NCI-H1694 treated with DMSO at 0.1 percent for 48 hours (cell line): ENCODE measurements at places on chromosomes 3 and 15.

DNA sequence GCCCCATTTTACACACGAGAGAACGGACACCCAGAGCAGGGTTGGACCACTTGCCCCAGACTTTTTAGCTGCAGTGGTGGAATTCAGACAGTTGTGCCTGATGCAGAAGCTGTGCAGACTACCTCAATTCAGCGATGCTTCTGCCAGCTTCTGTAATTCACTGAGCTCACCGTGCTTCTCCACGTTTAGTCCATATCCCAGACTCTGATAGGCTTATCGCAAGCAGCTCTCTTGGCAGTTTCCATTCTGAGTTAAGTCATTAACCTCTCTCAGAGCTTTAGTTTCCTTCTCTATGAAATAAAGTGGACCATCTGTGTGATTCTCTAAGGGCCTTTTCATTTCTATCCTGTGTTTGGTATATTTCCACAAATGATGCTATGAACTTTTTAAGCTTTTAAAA is 37.1 kb downstream of the ABHD17C start:
- no peak for DNase-seq

GRCh38 chr3:79111375-79112052 is 656.3 kb downstream of the ROBO1 start:
- DNase-seq = no peak

DNA sequence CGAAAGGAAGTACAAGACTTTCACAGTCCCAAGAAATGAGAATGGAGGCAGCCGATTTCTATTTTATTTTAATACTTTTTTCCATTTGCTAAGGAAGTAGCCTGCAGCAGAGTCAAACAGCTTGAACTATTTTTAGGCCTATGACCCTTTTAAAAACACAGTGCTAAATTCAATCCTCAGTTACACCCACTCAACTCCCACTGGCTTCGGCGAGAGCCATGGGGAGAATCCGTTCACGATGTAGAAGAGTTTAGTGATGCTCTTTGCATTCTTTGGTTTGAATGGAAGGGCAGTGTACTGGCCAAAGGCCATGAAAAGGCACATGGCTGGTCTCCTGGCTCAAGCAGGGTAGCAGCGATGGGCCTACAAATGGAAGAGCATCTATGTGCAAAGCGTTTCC is 343.5 kb downstream of the FOXP1 start:
- no peak for DNase-seq

DNA sequence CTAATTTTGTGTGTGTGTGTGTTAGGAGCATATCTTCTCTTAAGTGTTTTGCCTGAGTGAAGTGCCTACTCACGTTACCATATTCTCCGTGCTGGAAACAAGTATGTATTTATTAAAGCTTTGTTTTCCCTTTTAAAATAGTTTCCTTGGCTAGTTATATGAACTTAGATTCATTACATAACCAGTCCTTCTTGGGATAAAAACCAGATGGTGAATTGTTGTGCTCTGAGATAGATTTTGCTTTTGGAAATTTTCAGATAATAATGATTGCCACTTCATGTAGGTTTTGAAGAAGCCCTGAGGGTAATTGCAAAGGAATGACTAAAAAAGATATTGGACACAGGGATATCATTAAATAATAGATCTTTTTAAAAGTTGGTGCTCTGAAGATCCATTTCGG is 390.2 kb upstream of the SGO1 start:
- DNase-seq = no peak

DNA sequence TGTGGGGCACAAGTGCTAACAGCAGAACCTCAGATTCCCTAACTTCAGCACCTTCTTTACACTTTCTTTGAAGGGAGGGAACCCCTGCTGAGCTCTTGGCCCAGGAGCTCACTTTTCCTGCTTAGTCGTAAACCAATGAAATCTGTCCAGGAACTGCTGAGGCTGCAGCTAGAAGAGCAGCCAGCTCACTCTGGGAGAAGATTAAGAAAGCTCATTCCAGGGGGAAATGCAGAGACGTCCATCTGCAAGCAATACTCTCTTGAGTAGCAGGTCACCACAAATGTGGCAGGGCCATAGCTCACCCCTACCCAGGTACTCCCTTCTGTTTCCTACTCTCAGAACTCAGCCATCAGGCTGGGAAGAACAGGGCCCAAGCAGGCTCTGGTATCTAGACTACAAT is 103.3 kb downstream of the WDR76 start:
- DNase-seq = no peak

- DNase-seq = no peak
Measured at GRCh38 chr3:143419611-143420010, 300.0 kb downstream of the CHST2 start.

DNA sequence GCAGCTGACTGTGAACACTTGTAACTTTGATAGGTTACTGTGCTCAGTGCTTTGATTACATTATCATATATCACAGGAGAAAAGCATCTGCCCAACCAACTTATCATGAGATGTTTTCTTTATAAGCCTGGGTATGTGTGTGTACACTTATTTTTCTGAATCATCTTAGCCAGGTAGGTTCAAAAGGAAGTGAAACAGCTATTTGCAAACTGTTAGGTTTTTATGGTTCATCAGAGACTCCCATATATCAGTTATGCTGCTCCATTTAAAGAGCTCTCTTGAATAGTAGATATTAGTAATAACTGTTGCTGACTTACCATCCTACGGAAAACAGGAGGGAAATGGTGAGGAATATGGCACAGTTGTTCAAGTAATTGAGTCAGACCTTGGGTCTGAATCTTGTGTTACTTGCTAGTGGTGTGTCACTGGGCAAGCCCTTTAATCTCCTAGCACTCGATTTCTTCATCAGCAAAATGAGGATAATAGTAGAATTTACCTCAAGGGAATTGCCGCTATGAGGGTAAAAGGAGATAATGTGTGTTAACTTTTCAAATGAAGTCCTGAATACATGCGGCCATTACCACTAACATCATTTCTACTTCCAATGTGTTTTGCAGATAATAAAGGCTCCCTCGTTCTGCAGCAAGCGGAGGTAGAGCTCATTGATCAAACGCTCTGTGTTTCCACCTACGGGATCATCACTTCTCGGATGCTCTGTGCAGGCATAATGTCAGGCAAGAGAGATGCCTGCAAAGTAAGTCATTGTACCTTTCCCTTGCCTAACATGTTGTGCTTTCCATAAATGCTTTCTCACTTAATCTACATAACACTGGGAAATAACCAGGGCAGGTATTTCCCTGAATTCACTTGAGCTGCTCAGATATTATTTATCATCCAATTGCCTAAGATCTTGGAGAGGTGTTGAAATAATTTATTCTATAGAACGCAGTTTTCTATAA is 7.8 kb upstream of the C3orf52 start:
- DNase-seq = no peak

DNA sequence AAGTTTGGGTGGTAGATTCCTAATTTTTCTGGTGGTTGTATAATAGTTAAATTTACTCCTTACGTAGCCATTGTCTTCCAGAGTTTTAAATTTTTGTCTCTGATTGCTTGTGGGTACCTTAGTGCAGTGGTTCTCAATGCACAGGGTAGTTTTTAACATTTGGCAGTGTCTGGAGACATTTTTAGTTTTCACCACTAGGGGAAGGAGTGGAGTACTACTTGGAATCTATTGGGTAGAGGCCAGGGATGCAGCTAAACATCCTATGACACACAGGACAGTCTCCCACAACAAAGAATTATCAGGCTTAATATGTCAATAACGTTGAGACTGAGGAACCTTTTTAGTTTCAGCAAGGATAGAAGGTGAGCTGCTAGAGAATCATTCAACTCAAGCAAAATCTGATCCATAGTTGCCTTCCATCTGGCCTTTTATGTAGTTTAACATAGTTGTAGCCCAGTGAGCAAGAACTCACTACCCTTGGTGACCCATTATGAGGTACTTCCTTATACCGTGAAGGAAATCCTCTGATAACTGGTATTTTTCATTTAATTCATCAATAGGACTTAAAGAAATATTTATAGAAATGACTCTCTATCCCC is 8.6 kb upstream of the STX19 start:
- DNase-seq = no peak

DNA sequence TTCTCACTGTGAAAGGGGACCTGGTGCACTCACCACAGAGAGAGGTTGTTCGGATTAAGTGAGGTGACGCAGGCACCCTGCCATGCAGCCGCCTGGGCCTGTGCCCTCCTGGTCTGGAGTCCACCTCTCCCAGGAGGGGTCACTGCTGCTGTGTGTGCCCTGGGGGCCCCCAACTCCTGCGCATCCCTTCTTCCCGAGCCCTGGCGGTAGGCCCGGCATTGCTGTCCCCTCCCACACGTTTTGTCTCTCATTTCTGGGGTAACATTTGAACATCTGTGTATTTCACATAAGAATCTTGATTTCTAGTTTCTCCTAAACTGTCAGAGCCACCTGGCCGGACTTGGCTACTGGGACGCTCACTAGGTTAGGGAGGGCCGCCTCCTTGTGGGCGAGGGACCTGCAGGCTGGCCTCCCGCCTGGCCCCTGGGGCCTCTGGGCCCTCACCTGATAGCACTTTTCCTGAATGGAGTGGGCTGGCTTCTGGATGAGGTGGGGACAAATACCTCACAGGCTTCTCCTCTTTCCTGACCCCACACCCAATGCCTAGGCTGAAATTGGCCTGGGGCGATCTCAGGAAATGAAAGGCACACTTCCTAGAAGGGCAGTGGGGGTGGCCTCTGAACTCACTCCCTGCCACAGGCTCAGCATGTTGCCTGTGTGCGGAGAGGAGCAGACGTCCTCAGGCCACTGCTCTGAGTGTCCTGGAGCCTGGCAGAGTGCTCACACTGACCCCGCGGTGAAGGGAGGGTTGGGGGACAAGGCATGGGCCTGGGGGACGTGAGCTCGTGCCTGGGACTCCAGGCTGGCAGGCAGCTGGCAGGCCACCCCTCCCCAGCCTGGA is 104.2 kb upstream of the PRR23E start:
- DNase-seq = no peak

DNA sequence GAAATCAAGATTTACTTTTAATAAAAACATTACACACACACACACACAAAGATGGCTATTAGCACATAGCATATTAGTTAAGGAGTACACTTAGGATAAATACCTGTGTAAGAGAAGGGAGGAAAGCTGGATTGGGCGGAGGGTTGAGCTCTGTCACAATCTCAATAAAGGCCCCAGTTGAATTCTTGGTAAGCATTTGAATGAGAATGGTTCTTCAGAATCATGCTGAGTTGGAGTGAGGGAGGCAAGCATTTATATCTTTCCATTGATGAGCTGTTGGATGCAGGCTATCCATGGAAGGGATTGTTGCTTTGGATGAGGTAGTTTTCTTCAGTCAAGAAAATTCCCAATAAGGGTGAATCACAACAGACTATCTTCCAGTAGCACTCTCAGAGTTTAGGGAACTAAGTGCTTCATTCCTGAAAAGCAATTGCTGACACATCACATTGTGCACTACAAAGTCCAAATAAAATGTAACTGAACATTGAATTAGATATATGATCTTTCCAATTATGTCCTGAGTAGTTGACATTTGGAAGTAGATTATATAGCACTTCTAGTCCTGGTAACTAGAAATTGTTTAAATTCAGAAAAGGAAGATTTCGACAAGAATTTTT is 95.7 kb downstream of the SUCNR1 start:
- no peak for DNase-seq
